ENCODE measurements at places on chromosomes 5 and 9. TPM values are rescaled to one million over a fixed set of nuclear protein-coding genes. Genes with fewer than 3 reads are reported as not detected.

Gene GBGT1
- polyA plus RNA-seq, result 3.6 TPM

- DNase-seq, result no peak
These were observed 16.8 kb downstream of the NR3C1 start for GRCh38 chr5:143386725-143387124.

- DNase-seq, result no peak
These were observed 63.7 kb downstream of the CXXC5 start for GRCh38 chr5:139711906-139712224.

DNA sequence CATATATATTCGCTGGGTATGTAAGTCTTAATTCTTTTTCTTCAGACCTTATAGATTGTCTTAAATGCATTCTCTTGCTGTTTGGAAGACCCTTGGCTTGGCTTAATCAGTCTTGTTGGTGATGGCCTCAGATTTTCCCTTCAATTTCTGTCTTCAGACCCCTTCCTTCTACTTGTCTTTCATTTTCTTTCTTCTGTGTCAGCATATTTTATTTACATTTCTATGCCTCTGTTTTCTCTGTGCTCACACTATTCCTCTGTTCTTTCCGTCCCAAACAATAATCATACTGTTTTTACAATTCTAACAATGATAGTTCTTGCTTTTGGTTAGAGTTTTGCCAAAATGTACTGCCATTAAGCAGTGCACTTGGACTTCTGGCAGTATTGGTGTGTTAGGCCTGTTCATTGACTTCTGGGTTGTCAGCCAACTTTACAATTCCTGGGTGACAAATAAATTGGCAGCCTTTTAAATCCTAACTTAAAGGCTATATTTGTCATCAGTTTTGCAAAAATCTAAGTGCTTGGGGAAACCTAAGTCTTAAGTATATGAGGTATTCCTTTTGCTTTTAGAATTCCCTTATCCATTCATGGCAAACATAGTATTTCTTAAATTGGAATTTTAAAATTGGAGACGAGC is 8.0 kb downstream of the SRFBP1 start:
- no peak for DNase-seq

DNA sequence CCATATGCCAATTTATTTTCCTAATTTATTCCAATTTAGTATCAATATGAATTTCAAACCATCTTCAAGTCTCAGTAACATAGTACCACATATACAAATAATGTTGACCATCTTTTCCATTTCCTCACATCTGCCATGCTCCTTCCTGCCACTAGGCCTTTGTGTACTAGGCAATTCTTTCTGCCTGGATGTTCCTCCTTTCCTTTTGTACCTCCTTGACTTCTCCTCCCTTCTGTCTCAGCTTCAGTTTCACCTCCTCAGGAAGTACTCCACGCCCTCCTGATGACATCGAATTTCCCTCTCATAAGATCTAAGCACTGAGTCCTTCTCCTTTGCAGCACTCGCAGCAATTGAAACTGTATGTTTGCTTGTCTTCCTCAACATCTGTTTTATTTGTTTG is 53.9 kb downstream of the MEF2C start:
- no peak for DNase-seq

GRCh38 chr9:85430659-85431338 is 311.0 kb downstream of the AGTPBP1 start:
- no peak for DNase-seq

- no peak for DNase-seq
These were observed 42.8 kb downstream of the FAM78A start for GRCh38 chr9:131233556-131233955.

- no peak for DNase-seq
These were observed 136.9 kb upstream of the PRR16 start for GRCh38 chr5:120327180-120327579.

DNA sequence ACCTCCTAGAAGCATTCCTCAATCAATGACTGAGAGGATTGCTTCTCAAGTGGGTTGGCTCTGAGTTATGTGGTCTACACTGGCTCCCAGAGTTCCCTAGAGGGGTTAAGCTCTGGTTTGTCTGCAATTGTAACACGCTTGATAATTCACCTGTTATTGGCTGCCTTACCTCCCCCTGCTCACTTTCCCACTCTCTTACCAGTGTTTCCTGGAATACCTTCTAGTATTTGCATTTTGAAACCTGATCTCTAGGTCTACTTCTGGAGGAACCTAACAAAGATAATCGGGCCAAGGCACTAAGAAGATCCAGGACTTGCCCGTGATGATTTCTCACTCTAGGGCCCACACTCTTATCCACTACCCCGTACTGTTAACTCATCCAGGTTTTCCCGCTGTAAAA is 110.1 kb upstream of the MAP3K1 start:
- no peak for DNase-seq

Gene CENPP
- 7.0 TPM for polyA plus RNA-seq

DNA sequence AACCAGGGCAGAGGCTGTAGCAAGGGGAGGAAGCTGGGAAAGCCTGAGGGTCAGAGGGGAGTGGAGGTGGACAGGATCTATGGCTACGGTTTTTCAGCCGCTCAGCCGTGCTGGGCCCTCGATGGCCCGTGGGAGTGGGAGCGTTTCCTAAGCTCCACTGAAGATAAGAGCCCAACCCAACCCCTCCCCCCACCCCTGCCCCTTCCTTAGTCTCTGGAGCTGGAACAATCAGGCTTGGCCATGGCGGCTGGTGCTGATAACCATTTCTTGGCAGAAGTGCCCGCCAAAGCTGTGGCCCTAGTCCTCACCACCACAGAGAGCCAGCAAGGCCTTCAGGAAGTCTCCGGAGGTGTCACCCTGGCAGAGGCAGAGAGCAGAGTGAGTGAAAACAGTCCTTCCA is 20.3 kb upstream of the TNIP1 start:
- no peak for DNase-seq

- peak; percentile 55 for DNase-seq
These were observed at the start of gene ADAM19 for GRCh38 chr5:157575381-157576020. Gene ADAM19, minus strand, starts transcription at chr5:157575775. Its CDS starts 79 bp downstream, at chr5:157575696.

Gene IFNB1
- polyA plus RNA-seq, result not detected

Gene SLC36A2
- 0.09 TPM for polyA plus RNA-seq

DNA sequence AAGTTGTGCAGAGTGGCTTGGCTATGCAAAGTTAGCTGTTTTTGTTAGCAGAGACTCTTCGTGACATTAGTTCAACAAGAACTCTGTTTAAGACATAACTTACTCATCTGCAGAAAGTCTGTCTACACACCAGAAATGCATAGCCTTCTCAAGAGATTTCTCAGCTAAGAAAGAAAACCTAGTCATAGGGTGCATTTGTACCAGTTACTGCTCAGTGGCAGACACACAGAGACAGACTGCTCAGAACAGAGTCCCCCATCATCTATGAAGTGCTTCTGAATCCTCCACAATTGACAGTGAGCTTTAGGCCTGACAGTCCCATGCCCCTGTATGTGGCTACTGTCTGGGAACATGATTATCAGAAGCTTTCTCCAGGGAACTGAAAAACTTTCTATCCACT is 56.1 kb upstream of the IFNK start:
- no peak for DNase-seq

Gene ROR2
- 26.2 TPM for polyA plus RNA-seq

DNA sequence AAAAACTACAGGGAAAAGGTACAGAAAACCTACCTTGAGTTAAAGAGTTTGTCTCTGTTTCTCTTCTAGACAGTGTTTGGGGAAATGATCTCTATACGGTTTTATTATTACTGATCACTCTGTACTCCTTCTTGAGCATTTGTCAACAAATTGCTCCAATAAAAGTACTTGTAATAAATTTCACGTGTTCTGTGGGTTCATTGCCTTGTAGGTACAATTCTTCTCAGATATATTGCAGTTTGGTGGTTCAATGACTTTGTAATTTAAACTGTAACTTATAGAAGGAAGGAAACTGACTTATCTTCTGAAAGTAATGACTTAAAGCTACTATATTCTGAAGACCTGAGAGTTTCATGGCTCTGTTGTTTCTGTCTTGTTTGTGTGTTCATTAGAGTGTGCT is 319.9 kb upstream of the PCSK5 start:
- DNase-seq, result no peak

Gene MACIR
- polyA plus RNA-seq, result 16.8 TPM

GRCh38 chr9:86747711-86748110 is 199.6 kb downstream of the GAS1 start:
- DNase-seq, result no peak

DNA sequence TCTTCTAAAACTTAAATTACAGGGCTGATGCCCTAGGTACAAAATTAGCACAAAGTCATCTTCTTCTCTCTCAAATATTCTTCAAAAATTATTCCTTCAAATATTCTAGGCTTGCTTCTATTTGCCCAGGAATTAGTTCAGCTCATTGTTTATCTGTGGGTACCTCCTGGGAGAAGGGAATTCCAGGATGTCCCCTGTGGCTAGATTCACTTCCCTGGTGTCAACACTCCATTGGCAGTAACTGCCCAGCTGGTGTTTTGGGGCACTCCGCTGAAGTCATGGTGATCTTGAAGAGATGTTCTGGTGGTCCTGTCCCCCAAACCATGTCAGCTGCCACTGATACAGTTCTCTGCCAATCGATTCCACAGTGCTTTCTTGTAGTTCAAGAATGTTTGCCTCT is 26.2 kb upstream of the TGFBR1 start:
- DNase-seq, result no peak

DNA sequence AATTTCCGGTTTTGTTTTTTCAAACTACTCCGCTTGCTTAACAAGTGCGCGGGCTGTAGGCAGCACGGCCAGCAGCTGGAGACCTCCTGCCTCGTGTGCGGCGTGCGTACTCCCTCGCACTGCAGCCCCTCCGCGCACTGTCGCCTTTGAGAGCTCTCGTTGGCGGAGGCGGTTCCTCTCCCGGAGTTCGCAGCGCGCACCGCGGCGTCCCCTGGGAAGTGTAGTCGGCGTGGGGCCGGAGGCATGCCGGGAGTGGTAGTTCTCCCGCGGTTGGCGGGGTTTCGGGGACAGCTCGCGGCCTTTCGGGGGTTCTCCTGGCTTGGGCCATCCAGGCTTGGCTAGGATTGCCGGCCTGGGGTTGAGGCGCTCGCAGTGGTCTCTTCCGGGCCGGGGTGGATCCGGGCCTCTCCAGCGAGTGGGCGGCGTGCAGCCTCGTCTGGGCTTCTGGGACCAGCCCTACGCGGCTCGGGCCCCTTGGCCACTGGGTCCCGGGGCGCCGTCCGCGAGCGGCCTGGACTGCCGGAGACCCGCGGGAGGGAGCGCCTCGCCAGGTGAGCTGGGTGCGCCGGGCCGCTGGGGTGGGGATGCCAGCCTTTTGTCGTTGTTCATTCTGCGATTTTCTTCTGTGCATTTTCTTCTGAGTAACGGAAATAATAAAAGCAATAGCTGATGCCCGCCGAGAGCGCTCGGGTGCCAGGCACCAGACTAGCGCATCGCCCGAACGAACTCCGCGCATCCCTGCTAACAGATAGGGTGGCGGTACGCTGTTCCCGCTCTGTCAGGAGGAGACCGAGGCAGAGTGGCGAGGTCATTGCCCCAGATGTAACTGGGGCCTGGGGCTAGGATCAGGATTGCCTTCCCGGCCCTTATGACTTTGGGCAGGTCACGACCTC is at the start of gene ZNF354C:
TSS of gene ZNF354C (plus strand) at position 258 of the 893 bp plus-strand sequence. CDS start 1,696 bp downstream, outside the sequence.
- peak; percentile 92 for DNase-seq

GRCh38 chr5:83844449-83845068 is 123.9 kb upstream of the HAPLN1 start:
- peak; percentile 12 for DNase-seq

GRCh38 chr5:177982072-177982727 is 13.8 kb downstream of the PROP1 start:
- DNase-seq, result no peak

DNA sequence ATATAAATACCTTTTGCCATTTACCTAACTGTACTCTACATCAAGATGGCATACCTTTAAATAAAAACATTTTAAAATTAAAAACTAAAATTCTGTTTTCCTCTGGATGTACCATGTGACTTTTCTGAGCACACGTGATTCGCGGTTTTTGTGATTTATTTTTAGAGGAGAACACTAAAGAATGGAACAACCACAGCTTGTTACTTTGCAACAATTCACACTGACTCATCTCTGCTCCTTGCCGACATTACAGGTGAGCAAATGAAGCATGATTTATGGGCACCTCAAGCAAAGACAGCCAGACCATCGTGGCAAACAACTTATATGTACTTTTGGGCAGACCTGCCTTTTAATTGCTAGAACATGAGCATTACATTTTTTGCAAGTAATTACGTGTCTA is 61.3 kb downstream of the GDA start:
- DNase-seq, result no peak

Gene GAS1
- 24.5 TPM for polyA plus RNA-seq

- peak; percentile 11 for DNase-seq
These were observed 282.1 kb upstream of the ATP10B start for GRCh38 chr5:161134083-161134482.

Gene OLFM1
- 8.4 TPM for polyA plus RNA-seq

GRCh38 chr9:35293376-35293964 is 131.7 kb downstream of the UNC13B start:
- DNase-seq, result no peak

- no peak for DNase-seq
These were observed 387.1 kb downstream of the ZSWIM6 start for GRCh38 chr5:61719124-61719523.

GRCh38 chr5:17054911-17055310 is 118.8 kb upstream of the MYO10 start:
- DNase-seq, result no peak

DNA sequence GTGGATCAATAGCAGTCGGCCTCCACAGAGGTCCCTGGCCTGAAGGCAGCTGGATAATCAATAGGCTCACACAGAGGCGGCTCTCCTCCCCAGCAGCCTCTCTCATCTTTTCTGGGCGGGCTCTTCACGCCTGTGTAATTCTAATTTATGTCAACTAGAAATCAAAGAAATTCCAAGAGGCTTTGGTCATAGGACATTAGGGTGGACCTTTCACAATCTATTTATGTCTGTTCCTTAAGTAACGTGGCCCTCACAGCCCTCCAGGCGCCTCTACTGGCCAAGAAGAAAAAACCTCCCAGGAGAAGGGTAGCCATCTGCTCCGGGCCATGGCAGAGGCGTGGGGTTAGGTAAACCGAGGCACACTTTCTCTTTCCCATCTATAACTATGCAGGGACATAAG is 205.1 kb upstream of the EFNA5 start:
- DNase-seq, result peak; percentile 28

DNA sequence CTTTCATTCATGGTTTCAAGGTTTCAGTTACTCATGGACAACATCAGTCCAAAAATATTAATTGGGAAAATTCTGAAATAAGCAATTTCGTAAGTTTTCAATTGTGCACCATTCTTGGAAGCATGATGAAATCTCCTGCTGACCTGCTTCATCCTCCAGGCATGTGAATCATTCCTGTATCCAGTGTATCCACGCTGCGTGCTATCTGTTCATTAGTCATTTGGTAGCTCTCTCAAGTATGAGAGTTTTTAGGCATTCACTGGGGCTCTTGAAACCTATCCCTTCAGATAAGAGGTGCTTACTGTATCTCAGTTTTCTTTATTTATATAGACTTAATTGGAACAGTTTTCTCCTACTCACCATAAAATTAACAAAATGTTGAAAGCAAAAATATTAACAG is 293.0 kb downstream of the CDH12 start:
- DNase-seq, result no peak
